AML-193 (cell line): ENCODE measurements at places on chromosomes 7 and 10.

DNA sequence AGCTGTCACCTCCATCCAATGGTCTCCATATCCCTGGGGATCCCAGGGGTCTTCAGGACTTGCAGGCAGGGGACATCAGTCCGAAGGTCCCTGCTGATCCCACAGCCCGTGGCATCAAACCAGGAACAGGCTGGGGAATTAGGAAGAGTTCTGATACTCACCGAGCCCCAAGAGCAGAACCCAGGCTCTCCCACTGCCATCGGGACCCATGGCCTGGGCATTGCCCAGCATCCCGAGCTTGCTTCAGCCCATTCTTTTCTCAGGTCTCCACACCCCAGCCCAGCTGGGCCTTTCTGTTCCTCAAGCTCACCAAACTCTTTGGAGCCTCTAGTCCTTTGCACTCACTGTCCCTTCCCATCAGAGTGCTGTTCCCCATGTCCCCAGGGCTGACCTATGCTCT lies 280.9 kb downstream of the GRID1 start:
- DNase-seq: no peak

- no peak for DNase-seq
Observed at GRCh38 chr10:43212043-43212721, 54.7 kb downstream of the RASGEF1A start.

- no peak for DNase-seq
Observed at GRCh38 chr7:47255007-47255406, 326.9 kb downstream of the TNS3 start.

DNA sequence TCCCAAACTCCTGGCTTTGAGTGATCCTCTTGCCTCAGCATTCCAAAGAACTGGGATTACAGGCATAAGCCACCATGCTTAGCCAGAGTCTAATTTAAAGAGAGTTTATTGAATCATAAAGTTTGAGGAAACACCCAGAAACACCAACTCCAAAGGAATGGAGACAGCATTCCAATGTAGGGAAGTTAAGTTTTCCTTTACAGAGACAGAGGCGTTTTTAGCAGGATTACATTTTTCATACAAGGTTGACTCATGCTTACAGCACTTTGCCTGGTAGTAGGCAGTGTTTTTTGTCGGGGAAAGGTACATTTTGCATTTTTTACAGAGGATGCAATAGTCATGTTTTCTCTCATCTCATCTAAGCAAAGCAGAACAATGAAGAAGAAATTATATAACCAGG lies 18.9 kb upstream of the OPN4 start:
- no peak for DNase-seq

GRCh38 chr7:102874166-102874829 lies 38.5 kb upstream of the LRRC17 start:
- DNase-seq: peak; percentile 51

- no peak for DNase-seq
Observed at GRCh38 chr10:92750791-92751533, 61.2 kb downstream of the HHEX start.
